ENCODE measurements at places on chromosomes 7 and 10. TPM values are rescaled to one million over a fixed set of nuclear protein-coding genes. Genes with fewer than 3 reads are reported as not detected.

Gene SUN3
- total RNA-seq: not detected

GRCh38 chr10:85152911-85153310, 824.5 kb downstream of the CCSER2 start:
- DNase-seq: no peak

DNA sequence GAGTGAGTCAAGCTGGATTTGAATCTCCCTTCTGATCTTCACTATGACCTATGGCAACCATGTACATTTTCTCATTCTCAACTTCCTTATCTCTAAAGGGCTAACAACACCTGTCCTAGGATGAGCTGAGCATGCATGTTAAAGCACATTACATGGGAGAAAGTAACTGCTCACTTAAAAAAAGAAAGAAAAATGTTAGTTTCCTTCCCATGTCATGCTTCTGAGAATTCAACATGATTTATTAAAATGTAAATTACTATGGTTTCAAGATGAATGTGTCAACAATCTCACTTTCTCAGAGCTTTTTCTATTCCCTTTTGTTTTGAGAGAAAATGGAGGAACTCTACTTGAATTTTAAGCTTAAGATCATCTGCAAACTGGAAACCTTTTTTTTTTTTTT, 295.3 kb downstream of the SKIDA1 start:
- DNase-seq: no peak

Gene PDE6C
- not detected for total RNA-seq

- DNase-seq: no peak
These were observed 163.6 kb downstream of the NRF1 start for GRCh38 chr7:129774871-129775694.

GRCh38 chr7:80132594-80132993, 2.0 kb upstream of the GNAI1 start:
- DNase-seq: no peak

GRCh38 chr7:15925608-15926007, 239.1 kb upstream of the MEOX2 start:
- DNase-seq: no peak

Gene TMEM236
- 0.11 TPM for total RNA-seq

GRCh38 chr7:155394413-155394812, 63.5 kb upstream of the EN2 start:
- DNase-seq: no peak

GRCh38 chr7:100763556-100764140, 30.3 kb downstream of the ZAN start:
- no peak for DNase-seq

DNA sequence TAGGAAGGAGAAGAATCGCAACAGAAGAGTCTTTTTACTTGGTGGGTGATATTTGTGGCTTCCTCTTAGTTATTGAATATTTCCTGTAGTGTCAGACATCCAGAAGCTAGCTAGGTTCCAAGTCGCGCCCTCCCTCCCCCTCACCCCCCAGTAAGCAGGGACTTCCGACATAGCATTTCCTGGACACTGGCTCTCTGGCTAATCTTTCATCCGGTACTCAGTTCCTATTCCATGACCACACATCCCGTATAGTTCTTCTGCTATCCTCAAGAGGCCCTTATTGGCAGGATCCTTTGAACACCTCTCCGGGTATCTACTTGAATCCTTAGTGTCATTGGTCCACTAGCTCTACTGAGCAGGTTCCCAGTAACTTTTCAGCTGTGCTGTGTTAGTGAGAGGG, 167.8 kb downstream of the HDAC9 start:
- DNase-seq: no peak

DNA sequence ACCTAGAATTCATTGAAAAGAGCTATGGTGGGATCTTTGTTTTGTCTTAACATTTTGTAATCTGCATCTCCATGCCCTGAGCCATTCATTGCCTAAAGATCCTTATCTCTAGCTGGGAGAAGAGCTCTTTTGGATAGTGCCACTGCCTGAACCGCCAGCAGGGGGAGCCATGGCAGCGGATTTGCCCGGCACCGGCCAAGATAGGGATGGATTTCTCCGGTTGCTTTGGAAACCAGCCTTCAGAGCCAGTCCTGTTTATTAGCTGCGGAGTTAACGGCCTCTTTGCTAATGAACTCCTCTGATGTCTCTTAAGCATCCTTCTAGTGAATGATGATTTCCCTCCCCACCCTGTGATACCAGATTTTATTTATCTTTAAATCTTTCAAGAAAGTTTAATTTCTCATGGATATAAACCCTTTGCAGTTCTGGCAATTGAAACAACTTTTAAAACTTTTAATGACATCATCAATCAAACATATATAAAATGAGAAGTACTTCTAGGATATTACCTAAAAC, 58.2 kb upstream of the LYZL2 start:
- peak; percentile 73 for DNase-seq

GRCh38 chr10:33391611-33392465, 57.4 kb upstream of the NRP1 start:
- DNase-seq: no peak

GRCh38 chr7:42227541-42227935, 9.5 kb downstream of the GLI3 start:
- no peak for DNase-seq

DNA sequence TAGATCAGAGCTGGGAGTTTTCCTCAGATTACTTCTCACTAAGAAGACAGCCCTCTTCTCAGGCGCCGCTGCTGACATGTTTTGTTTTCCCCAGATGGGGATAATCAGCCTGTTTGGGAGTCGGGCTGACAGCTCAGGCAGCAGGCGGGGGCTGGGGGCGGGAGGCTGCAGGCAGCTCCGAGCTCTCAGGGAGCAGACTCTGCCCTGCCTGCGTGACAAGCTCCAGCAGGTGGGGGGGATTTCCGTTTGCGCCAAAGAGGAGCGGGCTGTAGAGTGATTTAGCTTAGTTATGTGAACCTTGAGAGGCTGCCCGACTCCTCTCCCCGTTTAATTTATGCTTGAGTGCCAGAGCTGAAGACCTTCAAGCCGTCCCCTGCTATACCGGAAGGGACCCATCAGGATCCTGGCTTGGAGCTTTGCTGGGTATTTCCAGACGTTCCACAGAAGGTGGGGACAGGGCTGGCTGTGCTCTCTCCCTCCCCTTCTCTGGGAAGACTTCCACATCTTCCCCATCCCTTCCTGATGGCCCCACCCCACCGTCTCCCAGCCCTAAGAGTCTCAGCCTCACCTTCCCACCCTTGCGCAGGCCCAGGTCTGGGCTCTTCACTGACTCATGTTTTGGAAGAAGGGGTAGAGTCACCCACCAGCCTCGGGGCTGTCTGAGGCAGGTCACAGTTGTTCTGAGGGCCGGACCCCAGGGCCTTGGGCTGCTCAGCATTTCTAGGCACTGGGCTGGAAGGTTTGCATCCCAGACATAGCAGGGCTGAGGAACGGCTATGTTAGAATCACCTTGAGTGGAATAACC, 24.7 kb upstream of the ADCYAP1R1 start:
- DNase-seq: no peak

GRCh38 chr10:10293481-10293951, 724.2 kb upstream of the CELF2 start:
- peak; percentile 9 for DNase-seq

Gene ACTR3C
- not detected for total RNA-seq

DNA sequence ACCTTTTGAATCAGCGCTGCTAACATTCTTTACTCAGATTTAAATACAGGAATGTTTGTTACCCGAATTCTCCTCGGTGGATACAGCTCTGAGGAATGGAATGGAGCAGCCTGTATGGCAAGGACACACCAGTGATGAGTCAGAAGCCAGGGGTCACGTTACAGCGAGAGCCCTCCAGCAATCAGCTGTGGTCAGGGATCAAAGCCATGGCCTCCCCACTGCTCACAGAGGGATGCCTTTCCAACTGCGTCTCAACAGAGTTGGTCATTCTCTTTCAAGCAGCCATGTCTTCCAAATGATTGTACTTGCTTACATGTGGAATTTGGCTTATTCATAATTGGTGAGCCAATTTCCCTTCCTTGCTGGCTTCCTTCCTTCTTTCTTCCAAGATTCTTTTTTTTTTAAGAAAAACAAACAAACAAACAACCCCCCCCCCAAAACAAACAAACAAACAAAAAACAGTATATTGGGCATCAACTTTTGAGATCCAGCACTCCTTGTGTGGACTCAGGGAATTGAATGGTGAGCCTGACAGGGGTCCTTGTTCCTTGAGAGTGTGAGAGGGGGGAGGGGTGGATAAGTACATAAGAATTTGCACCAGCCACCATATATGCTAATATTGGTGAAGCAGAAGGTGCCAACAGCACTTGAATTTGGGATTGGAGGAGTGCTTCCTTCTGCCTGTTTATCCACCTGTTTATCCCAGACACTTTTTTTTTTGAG, 100.2 kb downstream of the ATXN7L1 start:
- DNase-seq: peak; percentile 96

DNA sequence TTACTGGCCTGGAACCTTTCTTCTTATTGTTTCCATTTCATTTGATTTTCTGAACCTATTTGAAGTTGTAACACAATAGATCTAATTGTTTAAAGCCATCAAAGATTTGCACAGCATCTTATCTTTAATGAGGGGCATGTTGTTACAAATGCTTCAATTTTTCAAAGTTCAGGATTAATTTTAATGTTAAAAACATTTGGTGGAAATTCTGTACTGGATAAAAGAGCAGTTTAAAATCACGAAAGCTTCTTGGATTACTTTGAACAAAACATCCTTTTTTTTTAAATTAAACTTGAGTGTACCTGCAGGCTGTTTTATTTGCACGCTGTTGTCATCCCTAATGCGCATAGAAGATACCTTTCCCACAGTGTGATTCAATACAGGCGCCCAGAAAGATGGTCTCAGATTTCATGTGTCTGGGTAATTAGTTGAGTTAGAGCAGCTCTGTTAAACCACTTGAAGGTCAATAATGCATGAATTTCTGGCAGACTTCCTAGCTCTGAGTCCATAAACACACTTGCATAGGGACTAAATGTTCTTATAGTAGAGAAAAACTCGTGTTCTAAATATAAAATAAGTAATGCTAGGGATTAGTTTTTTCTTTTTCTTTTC, 29.3 kb upstream of the DDX50 start:
- DNase-seq: no peak
